Thoracic aorta (tissue), 2 donors: ENCODE measurements at places on chromosomes 4 and X.

DNA sequence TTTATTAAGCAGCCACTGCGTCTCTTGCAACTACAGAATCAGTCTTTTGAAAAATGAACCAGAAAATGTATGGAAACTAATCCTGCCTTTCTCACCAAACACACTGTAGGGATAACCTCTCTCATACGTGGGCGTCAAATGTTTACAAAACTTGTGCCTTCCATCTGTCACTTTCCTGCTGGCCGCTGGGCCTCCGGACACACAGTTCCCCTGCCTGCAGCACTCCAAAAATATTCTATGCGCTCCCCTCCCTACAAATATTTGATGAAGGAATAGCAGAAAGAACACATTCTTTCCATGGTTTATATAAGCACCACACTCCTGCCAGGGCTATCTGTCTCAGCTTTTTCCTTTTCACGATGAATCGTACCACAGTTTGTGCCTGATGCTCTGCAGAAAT is 14.9 kb upstream of the CYTL1 start:
- DNase-seq: no peak

DNA sequence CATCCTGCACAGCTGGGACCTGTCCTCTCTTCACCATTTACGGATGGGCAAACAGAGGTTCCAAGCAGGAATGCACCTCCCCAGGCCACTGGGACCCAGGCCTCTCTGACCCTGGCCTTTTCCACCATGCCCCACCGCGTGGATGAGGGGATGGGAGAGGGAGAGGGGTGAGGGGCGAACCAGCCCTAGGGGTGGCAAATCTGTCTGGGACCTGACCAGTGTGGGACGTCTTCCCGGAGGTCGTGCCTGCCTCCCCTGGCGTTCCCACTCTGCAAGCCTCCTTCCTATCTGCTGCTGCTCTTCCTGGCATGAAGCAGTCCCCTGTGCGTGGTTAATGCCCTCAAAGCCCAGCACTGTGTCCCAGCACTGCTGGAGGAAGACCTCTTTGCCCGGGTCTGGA is 35.9 kb downstream of the ABLIM2 start:
- DNase-seq: no peak

DNA sequence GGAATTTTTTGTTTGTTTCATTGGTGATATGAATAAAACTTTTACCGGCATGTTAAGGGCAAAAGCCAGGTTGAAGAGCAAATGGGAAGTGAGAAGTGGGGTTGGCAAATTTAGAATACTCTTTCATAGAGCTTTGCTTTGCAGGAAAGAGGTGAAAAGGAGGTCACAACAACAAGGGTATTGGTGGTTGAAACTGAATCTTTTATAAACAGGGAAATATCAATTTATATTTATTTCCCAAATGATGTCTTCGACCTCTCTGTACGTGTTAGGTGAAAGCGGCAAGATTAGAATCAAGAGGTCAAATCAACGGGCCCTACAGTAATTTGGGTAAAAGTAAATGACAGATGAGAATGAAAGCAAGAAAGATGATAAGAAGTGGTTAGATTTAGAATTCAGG is 3.4 kb downstream of the SMR3A start:
- DNase-seq: no peak

DNA sequence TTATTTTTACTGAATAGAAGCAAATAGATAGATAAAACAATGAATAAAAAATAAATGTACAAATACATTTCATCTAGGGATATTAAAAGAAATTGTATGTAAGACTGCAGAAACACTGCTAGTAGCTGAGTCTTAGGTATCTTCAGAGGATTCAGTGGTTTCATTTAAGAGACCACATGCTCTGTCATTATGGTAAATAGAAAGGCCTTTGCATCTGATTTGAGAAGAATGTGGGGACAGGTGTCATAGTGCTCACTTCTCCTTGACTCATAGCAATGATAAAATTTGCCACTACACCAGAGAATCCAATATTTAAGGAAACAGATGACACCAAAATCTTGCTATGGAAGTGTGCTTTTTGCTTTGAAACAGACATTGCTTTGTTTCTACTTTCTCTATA is 59.8 kb upstream of the PPP1R2C start:
- DNase-seq: no peak

DNA sequence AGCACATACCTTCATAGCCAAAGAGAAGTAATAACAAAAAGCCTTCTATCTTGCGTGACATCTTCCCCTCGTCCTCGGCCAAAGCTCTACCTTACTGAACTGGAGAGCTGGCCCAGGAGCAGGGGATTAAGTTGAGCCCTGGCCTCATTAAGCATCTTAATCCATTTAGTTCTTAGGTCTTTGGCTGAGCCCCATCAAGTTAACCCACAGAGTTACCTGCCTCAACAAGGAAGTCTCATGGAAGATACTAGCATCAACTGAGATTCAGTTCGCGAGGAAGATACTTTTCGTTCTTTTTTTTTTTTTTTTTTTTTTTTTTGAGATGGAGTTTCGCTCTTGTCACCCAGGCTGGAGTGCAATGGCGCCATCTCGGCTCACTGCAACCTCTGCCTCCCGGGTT is at the start of gene RS1:
RS1 (minus strand) TSS at position 101 of the 400 bp plus-strand sequence; CDS start at position 61, 40 bp downstream.
- no peak for DNase-seq

DNA sequence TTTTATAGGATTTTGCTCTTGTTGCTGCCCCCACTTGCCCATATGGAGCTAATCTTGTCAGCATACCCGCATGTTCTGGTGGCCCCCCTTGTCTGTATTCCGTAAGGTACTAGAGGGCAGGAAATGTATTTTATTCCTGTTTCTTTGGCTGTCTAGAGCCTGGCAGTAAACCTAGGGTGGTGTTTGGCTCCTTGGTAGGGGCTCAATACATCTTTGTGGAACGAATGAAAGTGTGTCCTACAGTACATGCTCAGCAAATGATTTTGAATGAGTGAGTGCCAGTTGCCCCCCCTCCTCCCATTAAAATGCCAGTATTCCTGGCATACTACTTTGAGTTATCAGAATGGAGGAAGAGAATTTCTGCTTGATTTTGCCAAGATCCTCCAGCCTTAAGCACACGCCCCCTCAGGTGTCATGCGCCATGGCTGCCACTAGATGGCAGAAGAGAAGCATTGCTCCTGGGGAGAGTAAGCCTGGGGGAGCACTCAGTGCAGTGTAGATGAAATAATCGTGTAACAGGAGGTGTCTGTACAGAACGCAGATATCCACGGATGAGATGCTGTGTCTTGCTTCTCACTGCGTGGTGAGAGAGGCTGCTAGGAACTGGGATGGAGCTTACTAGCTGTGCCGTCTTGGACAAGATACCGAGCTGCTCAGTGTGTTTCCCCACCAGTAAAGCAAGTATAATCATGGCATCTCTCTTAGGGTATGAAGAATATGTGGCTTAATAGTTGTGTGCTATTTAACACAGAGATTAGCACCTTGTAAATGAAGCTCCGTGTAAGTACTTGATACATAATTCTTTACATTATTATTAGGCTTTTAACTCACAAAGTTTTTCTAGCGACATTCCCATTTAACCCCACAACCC is 17.2 kb upstream of the RNF212 start:
- DNase-seq: no peak

- no peak for DNase-seq
These were observed 12.3 kb downstream of the PITX2 start for GRCh38 chr4:110610620-110610939.

- DNase-seq: no peak
These were observed 146.8 kb downstream of the PTTG2 start for GRCh38 chr4:38106886-38107514.

DNA sequence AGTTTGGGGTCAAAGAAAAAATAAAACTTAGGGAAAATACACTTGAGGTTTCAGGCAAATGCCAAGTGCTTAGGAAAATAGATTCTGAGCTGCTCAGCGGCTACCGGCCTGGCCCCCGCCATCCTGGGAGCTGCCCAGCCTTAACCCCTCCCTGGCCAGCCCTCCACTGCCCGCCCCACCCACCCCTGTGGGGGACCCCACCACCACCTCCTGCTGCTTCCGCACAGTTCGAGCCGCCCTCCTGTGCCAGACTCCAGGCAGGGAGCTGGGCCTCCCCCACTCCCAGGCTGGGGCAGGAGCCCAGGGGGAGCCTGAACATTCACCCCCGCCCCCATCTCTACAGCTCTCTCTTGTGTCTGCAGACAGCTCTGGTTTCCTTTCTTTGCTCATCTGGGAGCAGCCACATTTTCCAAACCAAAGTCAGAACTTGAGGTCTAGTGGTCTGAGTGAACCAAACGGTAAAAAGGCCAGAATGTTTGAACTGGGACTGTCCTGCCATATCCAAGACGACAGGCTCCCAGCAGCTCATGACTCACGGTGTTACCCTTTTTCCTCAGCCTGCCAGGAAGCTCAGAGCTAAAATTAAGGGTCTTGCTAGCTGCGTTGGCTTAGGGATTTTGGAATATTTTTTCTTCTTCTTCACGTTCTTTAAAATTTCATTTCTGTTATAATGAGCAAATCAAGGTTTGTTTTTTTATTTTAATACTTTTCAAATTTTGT is 4.7 kb upstream of the FGFR3 start:
- no peak for DNase-seq

GRCh38 chr4:85707611-85708010 is 232.7 kb downstream of the ARHGAP24 start:
- DNase-seq: no peak

DNA sequence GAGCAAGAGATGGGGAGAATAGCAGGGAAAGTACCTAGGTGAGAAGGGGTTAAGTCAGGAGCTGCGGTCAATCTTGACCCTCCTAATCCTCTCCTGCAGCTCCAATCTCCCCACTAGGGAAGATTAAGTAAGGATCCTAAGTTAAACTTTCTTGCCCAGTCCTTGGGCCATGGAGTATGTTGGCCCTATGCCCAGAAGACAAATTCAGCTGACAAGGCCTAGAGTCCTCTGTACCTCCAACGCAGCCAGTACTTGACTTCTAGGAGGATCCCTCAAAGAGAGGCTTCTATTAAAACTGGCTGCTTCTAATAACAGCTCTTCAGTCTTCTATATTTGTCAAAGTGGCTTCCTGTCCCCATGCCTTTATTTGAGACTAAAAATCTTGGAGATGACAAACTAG is 1.4 kb downstream of the CLDN2 start:
- DNase-seq: no peak

- no peak for DNase-seq
These were observed 244.2 kb upstream of the MAB21L2 start for GRCh38 chr4:150337734-150338133.
